Suprapubic skin (tissue), 4 donors: ENCODE measurements at places on chromosomes 1 and 21.

- no peak for DNase-seq
These were observed 75.6 kb downstream of the PLA2G4A start for GRCh38 chr1:186904361-186904760.

DNA sequence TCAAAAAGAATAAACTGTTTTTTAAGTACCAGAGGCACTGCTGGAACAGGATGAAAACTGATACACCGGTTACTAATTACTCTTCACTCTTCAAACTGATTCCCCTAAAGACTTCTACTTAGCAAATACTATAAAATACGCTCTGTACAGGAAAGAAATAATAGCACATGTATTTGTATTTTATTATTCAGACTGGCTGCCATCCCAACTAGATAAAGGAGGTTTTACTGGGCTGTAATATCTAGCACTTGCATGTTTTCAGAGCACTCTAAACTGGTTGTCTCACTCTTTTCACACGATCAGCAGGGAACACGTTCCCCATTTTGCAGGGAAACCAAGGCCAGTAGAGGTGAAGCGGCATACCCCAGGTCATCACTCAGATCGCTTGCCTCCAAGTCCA lies 9.2 kb downstream of the SMIM12 start:
- DNase-seq: no peak

GRCh38 chr21:34935452-34935851 lies 113.7 kb downstream of the RUNX1 start:
- no peak for DNase-seq

- peak; percentile 86 for DNase-seq
These were observed at the start of gene NEK7 for GRCh38 chr1:198156745-198157240. Gene NEK7 (plus strand): TSS chr1:198156998. CDS start chr1:198232581, 75,583 bp downstream.

- DNase-seq: peak; percentile 82
These were observed 19.7 kb upstream of the RNU1-4 start for GRCh38 chr1:16720351-16721223.

- peak; percentile 26 for DNase-seq
These were observed 29.6 kb upstream of the SFPQ start for GRCh38 chr1:35222322-35223083.

GRCh38 chr1:233672732-233673131 lies 58.8 kb downstream of the KCNK1 start:
- no peak for DNase-seq

GRCh38 chr1:110235834-110236682 lies 25.9 kb downstream of the KCNC4 start:
- no peak for DNase-seq

- no peak for DNase-seq
These were observed 483 bp downstream of the PEAR1 start for GRCh38 chr1:156894001-156894400.

GRCh38 chr1:155499953-155500639 lies 62.5 kb downstream of the ASH1L start:
- no peak for DNase-seq

DNA sequence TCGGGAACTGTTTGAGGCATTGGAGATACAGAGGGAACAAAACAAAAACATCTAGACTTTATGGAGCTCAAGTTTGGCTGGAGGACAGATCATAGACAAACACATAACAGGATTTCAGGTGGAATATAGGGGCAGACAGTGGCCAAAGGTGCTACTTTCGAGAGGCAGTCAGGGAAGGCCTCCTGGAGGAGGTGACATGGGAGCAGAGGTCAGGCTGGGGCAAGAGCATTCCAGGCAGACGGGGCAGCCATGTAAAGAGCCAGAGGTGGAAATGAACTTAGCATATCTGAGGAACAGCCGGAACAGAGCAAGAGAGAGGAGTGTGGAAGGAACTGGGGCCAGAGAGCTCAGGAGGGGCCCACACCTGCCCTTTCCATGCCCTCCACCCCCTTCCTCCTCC lies 122.3 kb downstream of the DMRTB1 start:
- peak; percentile 10 for DNase-seq

DNA sequence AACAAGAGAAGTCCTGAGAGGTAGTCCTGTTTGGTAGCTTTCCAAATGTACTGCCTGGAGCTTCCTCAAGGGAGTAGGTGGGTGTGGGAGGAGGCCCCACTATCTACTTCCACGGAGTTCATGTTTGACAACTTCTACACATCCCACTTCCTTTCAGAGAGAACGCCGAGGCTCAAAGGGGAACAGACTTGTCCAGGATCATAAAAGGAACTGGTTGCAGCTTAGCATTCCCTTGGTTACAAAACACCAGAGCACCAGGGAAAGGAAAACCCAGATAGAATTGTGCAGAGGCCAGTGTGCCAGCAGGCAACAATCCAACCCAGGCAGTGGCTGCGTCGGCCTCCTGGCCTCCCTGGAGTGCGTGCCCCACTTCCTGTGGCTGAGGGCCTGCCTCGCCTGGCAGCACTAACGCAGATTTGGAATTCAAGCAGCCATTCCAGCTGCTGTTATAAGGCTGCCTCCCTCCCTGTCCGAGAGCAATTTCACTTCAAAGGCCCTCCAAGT lies 4.2 kb upstream of the RAP1GAP start:
- no peak for DNase-seq

GRCh38 chr1:53642607-53643006 lies 96.4 kb downstream of the GLIS1 start:
- DNase-seq: peak; percentile 36

DNA sequence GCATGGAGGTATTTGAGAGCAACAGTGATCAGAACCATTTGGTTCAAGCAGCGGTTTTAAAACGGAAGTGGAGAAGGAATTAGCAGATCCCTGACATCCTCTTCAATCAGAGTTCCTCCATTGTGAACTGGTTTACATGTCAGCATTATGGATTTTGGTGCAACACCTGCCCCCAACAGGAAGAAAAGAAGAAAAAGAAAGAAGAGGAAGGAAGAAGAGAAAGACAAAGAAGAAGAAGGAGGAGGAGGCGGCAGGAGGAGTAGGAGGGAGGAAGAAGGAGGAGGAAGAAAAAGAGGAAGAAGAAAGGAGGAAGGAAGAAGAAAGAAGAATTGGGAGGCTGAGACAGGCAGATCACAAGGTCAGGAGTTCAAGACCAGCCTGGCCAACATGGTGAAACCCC lies 17.4 kb downstream of the NDUFS5 start:
- DNase-seq: peak; percentile 4

- DNase-seq: no peak
These were observed 22.7 kb downstream of the WNT9A start for GRCh38 chr1:227924833-227925574.

DNA sequence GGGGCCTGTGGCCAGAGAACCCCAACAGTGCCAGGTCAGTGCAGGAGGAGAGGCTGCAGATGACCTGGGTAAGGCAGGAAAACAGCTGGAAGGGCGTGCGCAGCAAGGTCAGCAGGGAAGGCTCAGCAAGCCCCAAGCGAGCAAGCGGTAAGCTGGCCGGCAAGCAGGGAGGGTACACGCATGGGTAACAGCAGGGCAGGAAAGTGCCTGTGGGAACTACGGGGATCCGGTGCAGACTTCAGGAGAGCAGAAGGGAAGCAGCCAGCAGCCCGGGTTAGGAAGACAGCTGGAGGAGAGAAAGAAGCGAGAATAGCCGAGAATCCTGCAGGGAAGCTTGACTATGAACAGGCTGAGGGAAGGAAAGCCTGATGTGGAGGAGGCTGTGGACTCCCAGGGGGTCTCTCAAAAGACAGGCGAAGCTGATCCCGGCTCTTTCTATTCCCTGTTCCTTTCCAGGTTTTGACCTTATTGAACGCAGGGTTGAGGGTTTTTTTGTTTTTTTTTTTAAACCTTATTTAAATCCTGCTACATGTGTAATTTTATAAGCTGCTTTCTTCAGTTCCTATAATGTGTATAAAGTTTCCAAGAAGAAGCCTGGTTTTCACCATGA lies 20.9 kb downstream of the UMODL1 start:
- DNase-seq: no peak

- no peak for DNase-seq
These were observed 18.6 kb upstream of the LRIF1 start for GRCh38 chr1:110982320-110982719.
